ENCODE measurements at places on chromosomes 4 and X.

DNA sequence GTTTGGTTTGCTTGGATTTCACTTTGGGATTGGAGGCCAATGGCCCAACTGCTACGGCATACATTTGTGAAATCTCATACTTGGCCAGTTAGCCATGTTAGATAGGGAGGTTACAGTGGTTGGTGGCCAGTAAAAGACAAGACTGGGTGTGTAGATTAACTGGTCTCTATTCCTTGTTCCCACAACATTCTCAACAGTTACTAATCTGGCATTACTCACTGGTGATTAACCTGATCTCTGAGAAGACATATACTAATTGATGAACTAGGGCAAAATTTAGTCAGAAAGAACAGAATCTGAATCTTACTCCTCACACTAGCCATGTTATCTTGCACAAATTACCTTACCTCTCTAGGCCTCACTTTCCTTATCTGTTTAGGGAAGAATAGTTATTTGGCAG lies 33.4 kb downstream of the GATB start:
- DNase-seq = no peak

- DNase-seq = peak; percentile 28
Observed at GRCh38 chr4:73019462-73020047, 50.0 kb downstream of the COX18 start.

DNA sequence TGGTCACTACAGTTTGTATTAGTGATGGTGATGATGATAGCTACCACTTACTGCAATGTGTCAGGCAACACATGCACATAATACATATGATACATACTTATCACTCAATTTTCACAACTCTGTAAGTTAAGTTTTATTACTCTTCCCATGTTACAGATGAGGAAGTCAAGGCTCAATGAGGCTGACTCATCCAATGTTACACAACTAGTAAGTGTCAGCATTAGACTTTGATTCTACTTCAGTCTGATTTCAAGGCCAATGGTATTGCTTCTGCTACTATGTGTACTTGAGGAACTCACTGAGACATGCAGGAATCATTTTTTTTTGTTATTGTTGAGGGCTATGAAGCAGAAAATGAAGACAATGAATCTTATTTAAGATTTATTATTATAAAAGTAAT lies 96.4 kb upstream of the TRPC5OS start:
- no peak for DNase-seq

DNA sequence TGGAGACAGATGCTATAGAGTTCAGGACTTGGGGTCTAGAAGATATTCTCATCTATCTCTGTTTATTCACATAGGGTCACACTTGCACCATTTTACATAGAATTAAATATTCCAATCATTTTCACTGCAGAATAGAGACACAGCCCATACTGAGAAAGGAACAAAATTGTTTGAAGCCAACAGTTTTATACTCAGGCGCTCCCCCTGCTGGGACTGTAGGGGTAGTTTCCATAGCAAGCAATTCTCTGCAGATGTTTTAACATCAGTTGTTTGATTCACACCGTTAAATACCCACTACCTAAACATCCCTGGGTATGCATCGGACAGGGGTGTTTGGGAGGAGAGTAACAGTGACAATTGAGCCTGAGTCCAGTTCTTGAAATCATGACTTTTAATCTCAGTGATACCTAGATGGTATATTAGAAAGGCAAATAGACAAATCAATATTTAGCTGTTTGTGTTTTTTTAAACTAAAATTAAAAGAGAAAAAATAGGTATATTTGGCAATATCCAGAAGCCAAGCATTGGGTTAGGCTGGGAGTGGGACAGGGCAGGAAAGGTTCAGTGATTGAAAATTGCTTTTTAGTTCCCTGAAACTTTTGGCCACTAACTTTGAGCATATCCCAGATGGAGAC lies 33.8 kb downstream of the LONRF3 start:
- DNase-seq = peak; percentile 10

GRCh38 chr4:181905708-181906107 lies 337.5 kb upstream of the TENM3 start:
- DNase-seq = no peak

GRCh38 chrX:531611-531936 lies 99.0 kb upstream of the SHOX start:
- no peak for DNase-seq

DNA sequence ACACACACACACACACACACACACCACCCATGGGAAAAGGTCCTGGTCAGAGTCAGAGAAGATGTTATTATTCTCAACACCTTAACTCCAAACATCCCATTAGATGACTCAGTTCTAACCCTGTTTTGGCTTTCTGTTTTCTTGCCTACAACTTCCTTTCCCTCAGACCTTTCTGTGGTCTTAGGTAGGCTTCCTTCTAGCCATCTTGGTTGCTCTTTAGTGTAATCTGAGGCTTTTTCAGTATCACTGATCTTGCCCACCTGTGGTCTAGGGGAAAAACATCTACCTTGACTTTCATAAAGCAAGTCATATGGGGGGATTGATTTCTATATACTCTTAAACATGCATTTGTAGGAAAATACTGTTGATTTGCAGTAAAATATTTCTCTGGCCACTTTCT lies 56.9 kb downstream of the ATG4A start:
- DNase-seq = no peak

DNA sequence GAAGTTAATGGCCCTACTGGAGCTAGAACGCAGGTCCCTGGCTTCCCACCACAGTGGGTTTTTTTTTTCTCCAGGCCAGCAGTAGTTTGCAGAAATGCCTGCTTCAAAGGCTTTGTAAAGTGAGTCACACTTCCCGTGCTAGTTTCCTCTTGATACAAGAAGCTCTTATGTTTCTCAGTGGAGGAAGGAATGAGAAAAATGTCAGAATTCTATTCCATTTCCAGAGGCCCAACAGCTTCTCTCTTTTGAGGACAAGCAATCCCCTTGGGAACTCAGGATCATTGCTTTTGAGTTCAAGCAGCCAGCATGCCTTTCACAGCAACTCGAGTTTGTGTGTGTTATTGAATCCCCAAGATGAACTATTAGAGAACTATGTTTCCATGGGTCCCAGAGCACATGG lies 134.3 kb downstream of the GUCY2F start:
- DNase-seq = no peak

DNA sequence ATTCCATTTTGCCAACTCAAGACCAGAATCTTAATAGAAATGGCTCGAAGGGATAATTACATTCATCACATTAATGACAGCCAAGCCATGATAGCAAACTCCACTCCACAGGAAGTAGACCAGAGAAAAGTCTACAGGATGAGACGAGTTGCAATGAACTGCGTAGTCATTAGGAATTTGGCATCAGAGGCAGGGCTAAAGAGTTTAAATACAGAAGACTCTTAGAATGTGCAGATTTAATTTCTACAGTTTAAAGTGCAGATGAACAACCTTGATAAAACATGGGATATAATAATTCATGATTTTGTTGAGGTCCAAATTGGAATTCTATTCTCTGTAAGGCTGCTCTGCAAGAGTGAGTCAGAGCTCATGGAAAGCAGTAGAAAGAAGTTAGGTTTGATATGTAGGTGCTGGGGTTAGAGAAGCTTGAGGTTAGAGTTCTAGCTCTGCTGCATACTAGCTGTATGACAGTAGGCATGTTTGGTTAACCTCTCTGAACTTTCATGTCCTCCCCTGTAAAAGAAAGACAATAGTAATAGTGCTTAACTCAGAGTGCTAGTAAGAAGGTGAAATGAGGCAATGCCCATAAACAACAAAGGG lies 32.2 kb downstream of the LNX1 start:
- DNase-seq = no peak

GRCh38 chr4:137025484-137026059 lies 506.7 kb downstream of the PCDH18 start:
- no peak for DNase-seq

GRCh38 chr4:41541687-41542094 lies 3.7 kb downstream of the LIMCH1 start:
- no peak for DNase-seq

- DNase-seq = no peak
Observed at GRCh38 chrX:154304846-154305245, 9.3 kb downstream of the TKTL1 start.

DNA sequence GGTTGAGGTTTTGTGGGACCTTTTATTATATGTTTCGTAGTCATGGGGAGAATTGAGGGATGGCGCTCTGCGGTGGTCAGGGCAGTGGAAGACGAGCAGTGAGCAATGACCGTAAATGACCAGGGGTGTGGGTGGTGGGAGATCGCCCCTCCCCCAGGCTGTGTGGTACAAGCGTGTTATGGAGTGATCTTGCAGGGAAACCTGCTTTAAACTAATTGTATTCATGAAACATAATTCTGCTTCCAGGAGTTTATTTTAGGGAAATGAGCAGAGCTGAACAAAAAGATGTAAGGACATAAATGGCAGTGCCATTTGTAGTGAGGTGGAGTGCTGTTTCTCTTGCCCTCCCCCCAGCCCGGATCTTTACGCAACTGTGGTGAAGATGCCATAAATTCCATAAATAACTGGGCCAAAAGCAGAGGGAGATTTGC lies 20.2 kb downstream of the GYG2 start:
- no peak for DNase-seq

All from NCI-H1105 (cell line).